Muscle of arm (tissue), 14 donors: ENCODE measurements at places on chromosomes 16 and 17.

- DNase-seq = no peak
Observed at GRCh38 chr16:80652441-80652840, 111.6 kb downstream of the DYNLRB2 start.

DNA sequence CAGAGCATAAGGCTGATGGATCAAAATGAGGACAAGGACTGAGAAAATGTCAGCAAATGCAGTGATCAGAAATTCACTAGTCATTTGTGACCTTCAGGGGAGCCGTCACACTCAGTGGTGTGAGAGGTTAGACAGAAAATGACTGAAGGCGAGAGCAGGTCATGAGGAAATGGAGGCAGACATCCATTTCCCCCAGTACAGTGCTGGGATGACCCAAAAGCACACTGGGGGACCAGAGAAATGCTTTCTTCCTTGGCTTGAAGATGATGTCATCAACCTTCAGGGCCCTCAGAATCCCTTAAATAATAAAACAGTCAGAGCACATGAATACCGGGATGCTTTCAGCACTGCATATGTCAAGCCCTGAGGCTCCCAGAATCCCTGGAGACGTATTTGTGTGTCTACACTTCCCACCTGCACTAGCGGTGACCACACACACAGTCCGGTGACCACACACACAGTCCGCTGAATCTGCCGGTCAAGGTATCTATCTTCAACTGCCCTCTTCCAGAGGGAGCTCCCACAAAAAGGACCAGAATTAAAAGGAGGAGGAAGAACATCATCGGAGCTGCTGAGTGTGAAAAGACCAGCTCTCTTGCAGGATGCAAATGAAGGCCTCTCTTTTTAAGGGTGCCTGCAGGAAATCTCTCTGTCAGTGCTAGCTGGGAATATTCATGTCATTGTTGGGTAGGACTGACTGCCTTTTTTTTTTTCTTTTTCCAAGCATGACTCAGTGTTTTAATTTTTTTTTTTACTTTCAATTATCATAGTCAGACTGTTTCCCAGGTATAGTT lies 8.2 kb downstream of the UBE2O start:
- DNase-seq = no peak

- no peak for DNase-seq
Observed at GRCh38 chr17:36599546-36600250, 1.7 kb upstream of the MRM1 start.

GRCh38 chr17:75843577-75844529 lies at the start of gene UNC13D:
Gene UNC13D (minus strand): TSS chr17:75844404. CDS start chr17:75844337, 67 bp downstream.
- DNase-seq = no peak

GRCh38 chr17:30372755-30373154 lies 6.0 kb upstream of the CPD start:
- no peak for DNase-seq

GRCh38 chr16:10539236-10539635 lies 41.2 kb downstream of the EMP2 start:
- DNase-seq = no peak

- DNase-seq = no peak
Observed at GRCh38 chr17:11589716-11590115, 8.6 kb upstream of the DNAH9 start.

- DNase-seq = no peak
Observed at GRCh38 chr17:77822302-77823030, 136.0 kb upstream of the TNRC6C start.

DNA sequence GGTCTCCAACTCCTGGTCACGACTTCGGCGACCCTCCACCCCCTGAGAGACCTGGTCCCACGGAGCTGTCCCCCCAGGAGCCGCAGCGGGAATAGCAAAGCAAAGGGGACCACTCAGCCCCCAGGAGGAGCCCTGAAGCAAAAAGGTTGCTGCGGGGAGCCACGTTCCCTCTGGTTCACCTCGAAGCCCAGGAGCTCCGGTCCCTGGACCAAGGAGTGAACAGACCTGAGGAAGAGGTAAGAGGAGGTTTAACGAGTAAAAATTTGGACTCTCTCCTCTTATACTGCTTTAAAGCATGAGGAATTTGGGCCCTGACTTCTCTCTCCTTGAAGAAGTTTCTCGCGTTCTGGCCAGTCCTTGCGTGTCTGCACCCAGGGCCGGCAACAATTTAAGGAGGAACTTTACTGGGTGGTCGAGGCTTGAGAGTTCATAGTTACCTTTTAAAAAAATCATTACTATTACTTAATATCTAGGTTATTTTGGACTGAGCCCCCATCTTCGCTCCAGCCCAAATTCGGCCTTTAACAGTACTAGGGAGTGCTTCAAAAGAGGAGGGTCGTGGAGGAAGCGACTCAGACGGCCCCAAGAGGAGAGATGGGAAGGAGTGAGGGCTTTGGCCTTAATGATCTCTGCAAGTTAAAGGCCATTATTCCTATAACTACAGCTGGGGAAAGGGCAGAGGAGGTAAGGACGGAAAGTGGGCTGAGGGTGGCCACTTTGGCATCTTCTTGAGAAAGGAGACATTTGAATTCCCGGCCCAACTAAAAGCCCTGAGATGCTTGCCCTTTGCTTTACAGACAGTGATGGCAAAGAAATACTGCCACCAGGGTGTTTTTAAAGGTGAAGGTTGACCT lies 16.9 kb upstream of the HOXB9 start:
- no peak for DNase-seq

- DNase-seq = no peak
Observed at GRCh38 chr17:27469256-27469655, 13.0 kb downstream of the KSR1 start.

DNA sequence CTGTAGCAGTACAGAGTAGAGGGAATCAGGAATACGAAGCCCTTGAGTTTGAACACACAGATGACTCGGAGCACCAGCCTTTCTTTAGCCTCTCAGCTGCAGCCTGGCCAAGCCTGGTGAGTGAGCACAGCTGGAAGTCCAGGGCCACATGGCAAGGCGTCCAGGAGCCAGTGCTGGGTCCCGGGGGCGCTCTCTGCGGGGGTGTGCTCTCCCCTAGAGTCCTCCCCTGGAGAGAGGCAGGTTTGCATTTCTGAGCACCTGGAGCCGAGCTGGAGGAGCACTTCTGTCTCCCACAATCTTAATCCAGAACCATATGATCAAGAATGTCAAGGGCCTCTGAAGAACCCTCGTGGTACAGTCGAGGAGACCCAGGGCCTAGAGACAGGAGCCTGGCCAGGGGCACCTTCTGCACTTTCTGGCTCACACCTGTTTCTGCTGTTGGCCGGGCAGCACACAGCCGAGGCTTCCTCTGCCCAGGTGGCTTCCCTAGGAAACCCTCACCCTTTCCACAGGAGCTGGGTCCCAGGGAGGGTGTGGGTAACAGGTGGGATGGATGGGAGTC lies 78.3 kb downstream of the PLD6 start:
- no peak for DNase-seq

DNA sequence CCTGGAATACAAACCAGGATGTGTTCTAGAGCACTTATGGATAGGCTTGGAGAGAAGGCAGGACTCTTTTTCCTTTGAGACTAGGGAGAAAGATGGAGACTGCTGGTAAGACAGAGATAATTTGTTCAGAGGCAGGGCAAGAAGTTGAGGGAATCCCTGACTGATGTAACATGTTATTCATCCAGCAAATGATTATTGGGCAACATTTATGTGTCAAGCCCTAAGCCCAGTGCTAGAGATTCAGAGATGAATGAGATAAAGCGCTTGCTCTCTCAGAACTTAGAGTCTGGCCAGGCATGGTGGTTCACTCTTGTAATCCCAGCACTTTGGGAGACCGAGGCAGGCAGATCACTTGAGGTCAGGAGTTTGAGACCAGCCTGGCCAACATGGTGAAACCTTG lies 47.8 kb upstream of the NUFIP2 start:
- no peak for DNase-seq
